ENCODE measurements at places on chromosomes 3 and 15.

- DNase-seq, result no peak
Measured at GRCh38 chr15:29090617-29091466, 178.8 kb downstream of the NSMCE3 start.

- DNase-seq, result peak; percentile 32
Measured at GRCh38 chr3:94069194-94069813, 6.4 kb downstream of the NSUN3 start.

DNA sequence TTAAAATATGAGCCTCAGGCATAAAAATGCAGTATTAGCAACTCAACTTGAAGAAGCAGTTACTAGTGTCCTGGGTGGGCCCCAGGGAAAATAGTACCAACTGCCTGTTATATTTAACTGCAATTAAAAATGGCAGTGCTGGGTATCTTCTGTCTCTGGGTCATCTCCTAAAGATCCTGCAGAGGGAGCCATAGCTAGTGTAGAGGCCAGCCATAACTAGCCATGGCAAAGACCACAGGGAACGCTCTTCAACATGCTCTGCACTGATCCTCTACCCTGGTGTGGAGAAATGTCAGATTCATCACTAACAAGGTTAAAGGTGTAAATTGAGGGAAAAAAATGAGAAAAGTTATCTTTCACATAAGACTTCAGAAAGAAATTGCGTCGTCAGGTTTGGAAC, 181.3 kb downstream of the SNRPN start:
- DNase-seq, result peak; percentile 8

- DNase-seq, result no peak
Measured at GRCh38 chr15:69860321-69860720, 237.4 kb downstream of the TLE3 start.

- DNase-seq, result peak; percentile 71
Measured at GRCh38 chr3:124565013-124565412, 165.2 kb upstream of the UMPS start.

DNA sequence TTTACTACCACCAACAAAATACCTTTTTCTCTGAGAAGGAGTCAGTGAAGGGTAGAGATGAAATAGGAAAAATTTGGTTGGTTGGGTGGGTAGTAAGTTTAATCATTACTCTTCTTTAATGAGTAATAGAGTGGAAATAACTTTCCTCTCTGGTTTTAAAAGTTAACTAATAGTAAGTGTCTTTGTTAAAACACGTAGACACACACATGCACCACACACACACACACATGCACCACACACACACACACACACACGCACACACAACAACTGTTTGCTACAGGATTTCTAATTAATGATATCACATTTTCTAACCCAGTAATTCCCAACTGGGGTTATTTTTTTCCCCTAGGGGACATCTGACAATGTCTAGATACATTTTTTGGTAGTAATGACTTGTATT, 84.1 kb downstream of the CHL1 start:
- no peak for DNase-seq

GRCh38 chr15:37902126-37902525, 32.3 kb upstream of the TMCO5A start:
- DNase-seq, result no peak

- no peak for DNase-seq
Measured at GRCh38 chr3:119945291-119945690, 149.0 kb downstream of the GSK3B start.

GRCh38 chr3:16609927-16610580, 4.8 kb upstream of the DAZL start:
- peak; percentile 6 for DNase-seq

GRCh38 chr15:81449836-81450474, 75.9 kb upstream of the TMC3 start:
- DNase-seq, result no peak

- DNase-seq, result no peak
Measured at GRCh38 chr15:60634815-60635214, 155.9 kb upstream of the ICE2 start.

DNA sequence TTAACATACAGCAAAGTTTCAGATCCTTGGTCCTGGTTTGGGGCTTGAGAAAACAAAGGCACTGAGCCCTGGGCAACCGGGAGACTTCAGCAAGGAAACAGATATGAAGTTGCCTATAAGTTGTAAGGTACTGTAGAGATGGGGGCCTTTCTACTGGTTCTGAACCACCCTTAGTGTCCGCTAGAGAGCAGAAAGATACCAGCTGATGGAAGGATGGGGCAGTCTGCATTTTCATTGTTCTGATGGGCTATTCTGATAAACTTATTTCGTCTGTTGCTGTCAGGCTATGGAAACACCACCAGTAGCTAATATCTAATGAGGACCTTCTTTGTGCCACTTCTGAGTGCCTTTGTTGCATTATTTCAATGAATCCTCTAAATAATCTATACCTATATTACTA, 38.7 kb downstream of the FGD5 start:
- DNase-seq, result no peak

DNA sequence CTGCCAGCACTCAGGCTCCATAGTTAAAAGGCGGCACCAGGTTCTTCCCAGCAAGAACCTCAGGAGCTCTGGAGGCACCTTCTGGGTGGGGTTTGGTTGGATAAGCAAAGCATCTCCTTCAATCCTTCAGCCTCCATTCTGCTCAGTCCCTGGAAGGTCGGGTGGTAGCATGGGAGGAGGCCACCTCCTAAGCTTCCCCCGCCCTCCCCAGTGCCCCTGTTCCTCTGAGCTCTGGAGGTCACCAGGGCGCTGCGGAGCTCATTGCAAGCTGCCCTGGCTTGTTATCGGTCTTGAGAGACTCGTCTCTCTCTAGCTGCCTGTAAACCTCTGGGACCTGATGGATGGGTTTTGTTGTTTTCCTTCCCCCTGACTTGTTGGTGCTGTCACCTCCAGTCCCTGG, 124.8 kb downstream of the RPLP1 start:
- DNase-seq, result no peak

All from endothelial cell of umbilical vein (primary cell).